ENCODE measurements at places on chromosomes 2 and 18. TPM values are rescaled to one million over a fixed set of nuclear protein-coding genes. Genes with fewer than 3 reads are reported as not detected.

DNA sequence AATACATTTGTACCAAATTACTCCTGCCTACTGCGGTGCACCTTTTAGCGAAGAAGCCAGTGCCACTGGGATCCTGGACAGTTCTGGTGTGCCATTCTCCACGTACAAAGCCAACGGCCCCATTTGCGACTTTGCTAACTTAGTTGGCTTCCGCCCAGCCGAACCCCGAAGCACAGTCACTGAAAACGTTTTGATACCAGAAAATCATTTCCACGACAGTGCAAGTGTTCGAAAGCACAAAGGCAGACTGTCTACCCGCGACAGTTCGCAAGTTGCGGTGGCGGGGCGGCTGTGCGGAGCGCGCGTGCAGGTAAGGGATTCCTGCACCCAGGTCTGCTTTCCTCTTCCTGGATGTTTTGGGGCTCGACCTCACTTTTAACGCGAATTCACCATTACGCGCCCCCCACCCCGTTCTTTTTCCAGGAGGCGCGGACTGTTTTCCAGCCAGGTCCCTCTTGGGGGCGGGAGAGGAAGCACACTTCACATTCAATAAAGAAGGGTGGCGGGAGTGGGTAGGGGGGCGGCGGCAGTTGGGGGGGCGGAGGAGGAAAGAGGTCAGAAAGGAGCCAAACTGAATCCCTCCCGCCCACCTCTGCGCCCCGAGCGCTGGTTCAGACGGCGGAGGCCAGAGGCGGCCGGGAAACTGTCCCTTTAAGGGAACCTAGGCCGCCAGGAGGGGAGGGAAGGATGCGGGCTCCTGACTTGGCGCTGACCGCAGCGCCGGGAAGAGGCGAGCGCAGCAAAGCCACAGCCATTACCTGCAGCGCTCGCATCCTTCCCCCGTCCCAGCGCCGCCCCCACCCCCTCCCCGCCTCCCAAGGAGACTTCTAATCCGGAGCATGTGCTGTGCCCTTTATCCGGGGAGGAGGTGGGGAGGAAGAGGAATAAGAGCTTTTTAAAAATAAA is 107.4 kb upstream of the KCTD1 start:
- H3K4me1 ChIP-seq = peaks cover 8% of the 10 kb centered on the region
- peak overlapping the region; percentile 61 for H3K4me3 ChIP-seq
- H3K36me3 ChIP-seq = no peaks in the 10 kb centered on the region
- no peak overlapping the region for H3K27ac ChIP-seq

GRCh38 chr2:20187331-20187730 is 37.6 kb downstream of the SDC1 start:
- H3K36me3 ChIP-seq = no peaks in the 10 kb centered on the region
- H3K4me3 ChIP-seq = no peak overlapping the region
- no peak for DNase-seq

PPP1R1C gene
- not detected for total RNA-seq

DNA sequence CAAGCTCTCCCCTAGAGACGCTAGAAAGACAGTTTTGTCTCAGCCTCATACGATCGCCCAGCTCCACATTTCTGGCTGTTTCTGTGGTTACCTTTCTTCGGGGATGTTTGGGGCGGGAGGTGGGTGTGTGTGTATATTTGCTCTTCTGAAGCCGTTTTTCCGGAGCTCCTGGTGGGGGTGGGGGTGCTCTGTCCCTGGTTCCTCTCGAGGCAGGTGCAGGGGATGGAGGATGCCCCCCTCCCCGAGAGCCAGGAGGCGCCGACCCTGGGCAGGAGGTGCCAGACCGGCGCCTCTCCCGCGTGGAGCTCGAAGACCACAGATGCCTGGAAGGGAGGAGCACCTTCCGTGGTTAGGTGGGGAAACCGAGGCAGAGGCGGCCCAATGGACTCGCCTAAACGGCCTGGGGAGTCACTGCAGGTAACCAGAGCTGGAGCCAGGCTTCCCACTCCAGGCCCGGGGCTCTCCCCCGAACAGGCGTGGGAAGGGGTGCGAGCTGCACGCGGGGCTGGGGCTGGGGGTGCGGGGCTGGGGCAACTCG is 694 bp upstream of the HPCAL1 start:
- peaks cover 23% of the 10 kb centered on the region for H3K4me1 ChIP-seq
- H3K27ac ChIP-seq = no peak overlapping the region
- no peaks in the 10 kb centered on the region for H3K27me3 ChIP-seq
- H3K4me3 ChIP-seq = no peak overlapping the region
- no peaks in the 10 kb centered on the region for H3K36me3 ChIP-seq

GRCh38 chr2:120509991-120510735 is 164.2 kb downstream of the INHBB start:
- no peak overlapping the region for H3K4me3 ChIP-seq
- H3K36me3 ChIP-seq = no peaks in the 10 kb centered on the region
- peak; percentile 21 for DNase-seq
- no peak overlapping the region for H3K27ac ChIP-seq
- peaks cover 12% of the 10 kb centered on the region for H3K4me1 ChIP-seq

DNA sequence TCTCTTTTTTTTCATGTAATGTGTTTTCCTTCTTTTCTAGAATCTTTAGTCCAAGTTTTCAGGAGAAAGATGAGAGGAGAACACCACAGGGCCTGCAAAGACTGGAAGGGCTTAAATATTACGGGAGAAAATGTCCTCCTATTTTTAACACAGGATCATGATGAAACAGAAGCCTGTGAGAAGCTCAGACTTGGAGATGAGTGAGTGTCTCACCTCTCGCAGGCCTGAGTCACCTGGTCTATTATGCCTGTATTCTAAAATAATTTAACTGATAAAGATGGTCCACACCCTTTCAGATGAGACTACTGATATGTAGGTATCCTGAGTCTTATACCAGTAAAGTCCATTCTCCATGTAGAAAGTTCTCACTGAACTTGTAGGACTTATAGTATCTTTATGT is 143.2 kb downstream of the EPHA4 start:
- no peaks in the 10 kb centered on the region for H3K27me3 ChIP-seq
- H3K36me3 ChIP-seq = peaks cover 13% of the 10 kb centered on the region
- no peak overlapping the region for H3K4me3 ChIP-seq

DNA sequence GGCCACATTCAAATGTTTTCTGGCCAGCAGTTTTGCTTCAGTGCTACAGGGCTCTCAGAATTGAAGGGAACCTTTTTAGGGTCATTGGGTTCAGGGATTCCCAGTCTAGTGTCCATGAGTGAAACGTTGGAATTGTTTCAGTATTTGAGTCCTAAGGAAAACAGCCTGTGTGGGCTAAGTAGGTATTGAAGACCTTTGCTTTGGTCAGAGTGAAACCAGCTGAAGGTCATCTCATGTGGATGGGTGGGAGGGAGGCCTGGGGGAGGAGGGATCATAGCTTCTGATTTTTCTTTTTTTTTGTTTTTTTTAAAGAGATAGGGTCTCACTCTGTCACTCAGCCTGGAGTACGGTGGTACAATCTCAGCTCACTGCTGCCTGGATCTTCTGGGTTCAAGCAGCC is 20.2 kb downstream of the B3GNT2 start:
- H3K4me3 ChIP-seq = no peak overlapping the region
- no peaks in the 10 kb centered on the region for H3K36me3 ChIP-seq
- no peak for DNase-seq
- peaks cover 31% of the 10 kb centered on the region for H3K4me1 ChIP-seq

SP5 gene
- total RNA-seq = not detected

IL37 gene
- not detected for total RNA-seq

DNA sequence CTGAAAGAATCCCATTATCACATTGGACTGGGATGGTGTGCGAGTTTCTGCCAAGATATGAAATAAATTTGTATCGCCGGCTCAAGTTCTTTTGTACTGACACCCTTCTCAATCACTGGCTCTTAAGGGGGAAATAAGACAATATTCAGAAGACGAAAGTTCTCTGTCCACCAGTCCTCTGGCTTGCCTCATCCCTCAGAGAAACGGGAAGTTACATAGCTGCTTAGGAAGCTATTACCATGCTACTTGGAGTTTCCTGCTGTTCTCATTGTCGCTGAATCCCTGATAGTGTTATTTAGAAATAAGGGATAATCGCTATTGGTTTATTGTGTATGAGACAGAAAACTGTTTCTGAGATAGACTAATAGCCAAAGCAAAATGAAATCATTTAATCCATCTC is 205.0 kb upstream of the ZNF521 start:
- DNase-seq = peak; percentile 50
- no peaks in the 10 kb centered on the region for H3K27me3 ChIP-seq
- peak overlapping the region; percentile 1 for H3K27ac ChIP-seq
- H3K36me3 ChIP-seq = no peaks in the 10 kb centered on the region

DNA sequence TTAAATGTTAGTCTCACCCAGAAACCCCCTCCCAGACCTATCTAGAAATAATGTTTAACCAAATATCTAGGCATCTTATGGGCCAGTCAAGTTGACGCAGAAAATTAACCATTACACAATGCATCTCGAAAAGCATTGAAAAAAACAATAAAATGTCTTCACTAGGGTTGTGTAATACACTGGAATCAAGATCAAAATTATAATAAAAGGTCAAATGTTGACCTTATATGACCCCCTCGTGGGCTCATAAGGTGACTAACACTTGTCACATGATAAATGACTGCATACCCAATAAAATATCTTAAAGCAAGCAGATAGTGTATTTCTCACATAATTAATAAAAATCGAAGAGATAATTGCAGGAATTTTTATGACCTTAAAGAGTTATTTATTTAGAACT is 447.9 kb upstream of the DSEL start:
- no peaks in the 10 kb centered on the region for H3K4me1 ChIP-seq
- no peak overlapping the region for H3K4me3 ChIP-seq
- no peaks in the 10 kb centered on the region for H3K36me3 ChIP-seq
- DNase-seq = no peak
- no peak overlapping the region for H3K27ac ChIP-seq
- H3K27me3 ChIP-seq = no peaks in the 10 kb centered on the region

GRCh38 chr2:113282747-113283533 is 4.2 kb upstream of the PAX8 start:
- H3K4me3 ChIP-seq = no peak overlapping the region
- H3K4me1 ChIP-seq = no peaks in the 10 kb centered on the region
- peaks cover 25% of the 10 kb centered on the region for H3K27me3 ChIP-seq
- no peak for DNase-seq

DNA sequence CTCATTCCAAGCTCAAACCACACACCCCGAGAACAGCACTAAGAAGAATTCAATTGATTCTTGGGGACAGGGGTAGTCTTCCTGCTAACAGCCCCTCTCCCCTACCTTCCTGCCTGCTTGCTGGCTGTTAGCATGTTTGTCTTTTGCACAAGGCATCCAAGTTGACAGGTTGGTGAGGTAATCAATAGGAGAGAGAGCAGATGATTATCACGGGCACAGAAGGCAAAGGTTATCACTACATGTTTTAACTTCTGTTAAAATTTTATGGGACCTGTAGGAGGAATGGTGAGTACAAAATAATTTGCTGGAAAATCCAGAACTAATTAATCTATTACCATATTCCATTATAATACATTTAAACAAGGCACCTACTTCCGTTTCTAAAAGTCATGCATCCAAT is 442.1 kb upstream of the TCF4 start:
- no peak for DNase-seq
- H3K36me3 ChIP-seq = no peaks in the 10 kb centered on the region
- no peak overlapping the region for H3K27ac ChIP-seq
- H3K4me3 ChIP-seq = no peak overlapping the region

DNA sequence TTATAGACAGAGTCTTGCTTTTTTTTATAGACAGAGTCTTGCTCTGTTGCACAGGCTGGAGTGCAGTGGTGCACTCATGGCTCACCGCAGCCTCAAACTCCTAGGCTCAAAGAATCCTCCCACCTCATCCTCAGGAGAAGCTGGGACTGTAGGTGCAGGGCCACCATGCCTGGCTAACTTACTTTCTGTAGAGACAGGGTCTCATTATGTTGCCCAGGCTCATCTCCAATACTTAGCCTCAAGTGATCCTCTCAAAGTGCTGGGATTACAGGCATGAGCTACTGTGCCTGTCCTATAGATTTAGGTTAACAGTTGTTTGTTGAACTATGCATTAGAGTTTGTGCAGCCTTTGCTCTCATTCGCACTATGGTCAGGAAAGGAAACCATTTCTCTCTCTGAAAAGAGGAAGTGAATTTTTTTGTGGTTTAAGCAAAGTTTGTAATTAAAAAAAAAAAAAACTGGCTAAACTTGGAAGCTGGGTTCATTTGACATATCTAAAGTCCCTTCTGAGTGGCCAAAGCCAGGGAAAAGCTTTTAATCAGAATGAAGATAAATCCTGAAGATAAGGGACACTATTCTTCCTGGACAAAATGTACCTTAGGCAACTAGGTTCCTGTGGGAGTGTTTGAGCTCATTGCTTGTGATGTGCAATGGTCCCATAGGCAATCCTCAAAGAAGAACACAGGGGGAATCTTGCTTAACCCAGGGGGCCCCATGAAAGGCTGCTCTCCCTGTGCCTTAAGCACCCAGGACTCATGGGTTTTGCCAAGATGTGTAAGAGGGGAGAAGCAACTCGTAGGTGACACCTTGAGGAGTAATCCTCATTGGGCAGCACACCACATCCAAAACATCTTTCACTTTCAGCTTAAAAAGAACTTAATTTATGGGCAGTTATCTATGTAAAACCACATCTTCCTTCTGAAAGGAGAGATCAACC is 201.7 kb downstream of the MREG start:
- H3K36me3 ChIP-seq = peaks cover 3% of the 10 kb centered on the region
- no peak overlapping the region for H3K27ac ChIP-seq
- H3K27me3 ChIP-seq = no peaks in the 10 kb centered on the region
- no peaks in the 10 kb centered on the region for H3K4me1 ChIP-seq

- H3K27me3 ChIP-seq = no peaks in the 10 kb centered on the region
- H3K27ac ChIP-seq = no peak overlapping the region
- no peak overlapping the region for H3K4me3 ChIP-seq
- no peaks in the 10 kb centered on the region for H3K36me3 ChIP-seq
These were observed 254.6 kb upstream of the RBBP8 start for GRCh38 chr18:22678486-22678885.

GKN2 gene
- total RNA-seq = not detected

ANKRD29 gene
- 2.6 TPM for total RNA-seq

TUBB8B gene
- total RNA-seq = 1.1 TPM

OST4 gene
- total RNA-seq = 415 TPM
